ENCODE measurements at places on chromosomes 13 and 19.

GRCh38 chr19:10543059-10543419 is 665 bp upstream of the ATG4D start:
- no peak for DNase-seq

GRCh38 chr13:79423801-79424642 is 18.0 kb upstream of the RBM26 start:
- no peak for DNase-seq

GRCh38 chr13:32262165-32262564 is 53.0 kb downstream of the ZAR1L start:
- DNase-seq, result no peak

DNA sequence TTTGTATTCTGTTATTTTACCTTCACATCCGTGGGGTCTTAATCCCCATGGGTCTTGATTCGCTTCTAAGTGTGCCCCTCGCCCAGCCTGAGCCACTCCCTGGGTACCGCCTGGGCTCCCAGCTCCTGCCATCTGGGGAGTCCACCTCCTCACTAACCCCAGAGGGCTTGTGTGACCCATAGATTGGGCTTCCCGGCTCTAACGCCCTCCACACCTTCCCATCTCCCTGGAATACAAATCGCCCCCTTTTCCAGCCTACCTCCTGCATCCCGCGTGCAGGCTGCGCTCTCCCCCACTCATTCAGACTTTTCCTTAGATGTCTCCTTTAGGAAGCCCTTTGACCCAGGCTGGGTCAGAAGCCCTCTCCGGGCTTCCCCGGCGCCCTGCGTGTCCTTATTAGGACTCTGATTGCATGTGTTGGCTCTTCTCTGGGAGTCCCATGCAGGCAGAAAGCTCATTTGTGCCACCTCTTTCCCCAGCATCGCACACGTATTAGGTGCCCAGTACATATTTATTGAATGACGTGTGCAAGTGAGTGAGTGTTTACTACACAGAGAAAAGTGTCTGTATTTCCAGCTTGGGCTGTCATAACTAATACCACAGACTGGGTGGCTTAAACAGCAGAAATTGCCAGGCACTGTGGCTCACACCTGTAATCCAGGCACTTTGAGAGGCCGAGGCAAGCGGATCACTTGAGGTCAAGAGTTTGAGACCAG is 757 bp downstream of the CCDC124 start:
- no peak for DNase-seq

DNA sequence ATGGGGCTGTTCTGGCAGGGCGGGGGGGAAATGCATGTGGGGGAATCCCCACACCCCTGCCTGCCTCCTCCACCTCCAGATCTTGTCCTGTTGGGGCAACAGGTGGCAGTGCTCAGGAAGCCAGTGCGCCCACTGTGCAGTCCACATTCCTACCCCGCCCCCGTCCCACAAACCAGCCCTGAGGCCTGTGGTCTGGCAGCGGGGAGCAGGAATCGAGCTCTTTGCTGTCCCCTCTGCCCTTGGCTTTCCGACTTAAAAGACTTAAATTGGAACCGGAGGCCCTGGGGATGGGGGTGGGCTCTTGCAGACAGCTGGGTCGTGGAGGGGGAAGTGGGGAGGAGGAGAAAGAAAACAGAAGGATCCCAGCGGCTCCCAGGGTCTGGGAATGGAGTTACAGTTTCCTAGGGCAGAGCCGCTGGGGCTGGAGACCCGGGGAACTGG is 4.3 kb downstream of the NANOS3 start:
- DNase-seq, result no peak

DNA sequence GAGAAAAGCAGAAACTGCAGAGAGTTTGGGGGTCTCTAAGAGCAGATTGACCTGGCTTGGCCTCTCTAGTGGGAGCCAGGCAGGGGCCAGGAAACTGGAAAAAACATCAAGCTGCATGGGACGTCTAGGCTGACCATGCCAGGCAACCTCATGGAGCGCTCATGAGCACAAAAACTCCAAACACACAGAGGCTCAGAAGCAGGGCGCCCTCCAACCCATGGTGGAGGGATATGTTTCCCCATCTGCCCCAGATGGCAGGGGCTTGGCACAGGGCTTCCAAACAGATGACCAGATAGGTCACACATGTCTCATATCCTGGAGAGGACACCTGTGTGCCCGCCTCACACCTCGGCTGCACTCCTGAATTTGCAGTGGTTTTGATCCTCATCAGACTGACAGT is 879.0 kb downstream of the UQCRFS1 start:
- no peak for DNase-seq

GRCh38 chr19:8566855-8567254 is 10.4 kb downstream of the MYO1F start:
- DNase-seq, result no peak

DNA sequence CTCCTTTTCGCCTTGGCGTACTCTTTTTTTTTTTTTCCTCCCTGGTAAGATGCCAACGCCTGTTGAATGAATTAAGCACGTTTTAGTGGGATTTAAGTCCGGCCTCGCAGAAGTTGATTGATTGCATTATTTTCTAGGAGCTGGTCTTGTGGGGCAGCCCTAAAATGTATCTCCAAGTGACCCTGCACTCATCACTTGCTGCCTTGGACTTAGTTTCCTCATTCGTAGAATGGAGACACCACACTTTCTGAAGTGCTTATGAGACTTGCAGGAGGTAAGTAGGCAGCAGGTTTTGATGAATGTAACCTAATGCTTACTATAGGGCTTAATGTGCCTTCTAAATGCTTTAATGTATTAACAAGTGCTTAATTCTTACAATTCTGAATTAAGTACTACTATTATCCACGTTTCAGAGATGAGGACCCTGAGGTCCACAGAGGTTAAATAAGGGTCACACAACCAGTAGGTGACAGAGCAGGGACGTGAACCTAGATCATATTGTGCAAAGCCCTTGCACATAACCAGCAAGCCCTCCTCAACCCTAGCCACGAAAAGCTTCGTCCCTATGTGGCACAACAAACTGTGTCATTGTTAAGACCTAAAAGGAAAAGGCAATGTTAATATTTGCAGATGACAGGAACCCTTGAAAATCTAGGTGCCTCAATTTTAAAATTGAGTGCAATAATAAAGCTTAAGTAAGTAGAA is 514 bp upstream of the ARGLU1 start:
- no peak for DNase-seq

GRCh38 chr19:31946491-31946890 is 398.9 kb upstream of the ZNF507 start:
- no peak for DNase-seq

GRCh38 chr13:102718746-102719145 is 23.9 kb upstream of the METTL21C start:
- DNase-seq, result no peak

DNA sequence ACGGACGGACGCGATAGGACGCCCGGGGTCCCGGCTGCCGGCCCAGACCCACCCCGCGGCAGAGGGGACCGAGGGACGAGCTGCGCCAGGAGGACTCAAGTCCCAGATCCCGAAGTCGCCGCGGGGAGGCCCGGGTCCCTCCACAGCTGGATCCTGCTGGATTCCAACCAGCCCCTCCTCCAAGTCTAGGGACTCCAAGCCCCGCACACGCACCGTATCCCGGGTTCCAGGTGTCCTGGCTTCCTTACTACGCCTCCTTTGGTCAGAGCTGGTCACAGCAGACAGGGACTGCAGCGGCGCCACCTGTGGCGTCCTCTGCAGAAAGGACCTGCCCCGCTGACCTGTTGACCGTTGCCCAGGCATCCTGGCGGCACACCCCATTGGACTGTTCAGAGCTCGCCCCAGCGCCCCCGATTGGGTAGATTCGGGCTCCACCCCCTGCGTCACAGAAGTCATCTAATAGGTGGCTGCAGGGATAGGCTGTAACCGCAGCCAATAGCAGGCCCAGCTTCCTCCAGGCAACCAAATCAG is 29.0 kb upstream of the ZNF709 start:
- DNase-seq, result no peak

DNA sequence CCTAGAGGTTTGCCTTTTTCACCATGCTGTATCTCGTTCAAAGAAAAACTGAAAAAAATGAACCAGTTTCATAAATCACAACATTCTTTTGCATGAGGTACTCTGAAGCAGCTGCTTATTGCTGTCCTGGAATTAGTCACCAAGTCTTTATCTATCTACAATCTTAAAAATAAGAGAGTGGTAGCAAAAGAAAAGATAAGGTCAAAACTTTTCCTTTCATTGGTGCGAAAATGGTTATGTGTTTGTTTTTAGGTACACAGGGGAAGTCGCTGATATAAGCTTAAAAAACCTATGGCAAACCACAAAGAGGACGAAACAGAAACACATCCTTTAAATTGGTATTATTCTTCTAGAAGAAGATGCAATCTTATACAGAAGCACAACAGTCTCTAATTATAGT is 20.7 kb downstream of the OBI1 start:
- no peak for DNase-seq

- DNase-seq, result no peak
These were observed 3.8 kb downstream of the GRIK5 start for GRCh38 chr19:42066075-42066754.

GRCh38 chr13:51257187-51257586 is 35.0 kb downstream of the FAM124A start:
- DNase-seq, result no peak

GRCh38 chr13:52884429-52885010 is 36.1 kb upstream of the PCDH8 start:
- DNase-seq, result no peak

GRCh38 chr13:23680845-23681669 is 110.8 kb downstream of the TNFRSF19 start:
- no peak for DNase-seq

- DNase-seq, result no peak
These were observed 11.8 kb downstream of the SH3GL1 start for GRCh38 chr19:4388337-4389063.

GRCh38 chr13:73779881-73780280 is 354.3 kb downstream of the KLF12 start:
- no peak for DNase-seq

GRCh38 chr13:113951246-113951999 is 22.5 kb downstream of the C13orf46 start:
- no peak for DNase-seq

DNA sequence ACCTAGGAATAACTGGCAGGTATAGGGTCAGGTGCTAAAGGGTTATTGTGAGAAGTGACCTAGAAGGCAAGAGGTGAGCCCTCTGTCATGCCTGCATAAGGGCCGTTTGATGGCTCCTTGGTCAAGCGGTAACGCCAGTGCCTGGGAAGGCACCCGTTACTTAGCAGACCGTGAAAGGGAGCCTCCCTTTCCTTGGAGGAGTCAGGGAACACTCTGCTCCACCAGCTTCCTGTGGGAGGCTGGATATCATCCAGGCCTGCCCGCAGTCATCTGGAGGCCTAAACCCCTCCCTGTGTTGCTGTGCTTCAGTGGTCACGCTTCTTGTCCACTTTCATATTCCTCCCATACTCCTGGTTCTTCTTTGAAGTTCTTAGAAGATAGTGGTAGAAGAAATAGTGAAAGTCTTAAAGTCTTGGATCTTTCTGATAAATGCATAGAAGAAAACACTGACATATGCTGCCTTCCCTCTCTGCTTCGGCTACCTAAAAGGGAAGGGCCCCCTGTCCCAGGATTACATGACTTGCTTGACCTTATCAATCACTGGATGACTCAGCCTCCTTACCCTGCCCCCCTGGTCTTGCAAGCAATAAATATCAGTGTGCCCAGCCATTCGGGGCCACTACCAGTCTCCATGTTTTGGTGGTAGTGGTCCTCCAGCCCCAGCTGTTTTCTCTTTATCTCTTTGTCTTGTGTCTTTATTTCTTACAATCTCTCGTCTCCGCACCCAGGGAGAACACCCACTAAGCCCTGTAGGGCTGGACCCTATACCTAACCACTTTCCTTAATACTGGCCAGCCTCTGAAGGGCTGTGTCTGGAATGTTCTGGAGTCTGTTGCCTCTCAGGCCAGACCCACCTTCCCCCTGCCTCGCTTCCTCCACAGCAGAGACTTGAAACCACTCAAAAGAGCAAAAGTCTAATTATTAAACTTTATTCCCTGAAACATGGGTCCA is 16.1 kb upstream of the ABCC4 start:
- DNase-seq, result no peak

DNA sequence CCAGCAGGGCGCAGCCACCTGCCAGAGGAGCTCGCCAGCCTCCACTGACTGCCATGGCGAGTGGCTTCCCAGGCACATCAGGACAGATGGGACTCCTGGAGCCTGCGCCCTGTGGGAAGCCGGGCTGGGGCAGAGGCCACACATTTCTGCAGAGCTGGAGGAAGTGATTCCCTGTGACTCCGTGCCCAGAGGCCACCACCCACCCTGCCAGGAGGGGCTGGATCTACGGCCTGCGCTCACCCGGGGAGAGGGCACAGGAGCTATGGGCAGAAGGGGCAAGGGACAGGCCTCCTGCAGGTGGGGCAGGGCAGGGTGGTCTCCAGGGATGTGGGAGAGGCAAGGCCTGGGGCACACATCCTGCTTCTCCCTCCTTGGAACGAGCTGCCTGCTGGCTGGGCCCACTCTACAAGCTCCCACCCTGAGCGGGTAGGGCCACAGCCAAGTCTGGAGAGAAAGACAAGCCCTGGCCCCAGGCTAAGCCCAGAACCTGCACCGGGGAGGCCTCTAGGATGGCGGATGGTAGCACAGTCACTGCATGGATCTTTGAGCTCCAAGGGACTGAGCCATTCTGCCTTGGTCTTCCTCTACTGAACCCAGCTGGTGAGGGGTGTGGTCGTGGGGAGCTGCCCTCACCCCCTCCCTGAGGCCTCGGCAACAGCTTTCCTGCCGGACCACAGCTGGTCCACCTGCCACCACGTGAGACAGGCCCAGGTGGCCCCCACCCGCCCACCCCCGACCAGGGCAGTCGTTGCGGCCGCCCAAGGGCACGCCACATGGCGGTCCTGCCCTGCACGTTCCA is 40.6 kb downstream of the CEBPG start:
- no peak for DNase-seq

DNA sequence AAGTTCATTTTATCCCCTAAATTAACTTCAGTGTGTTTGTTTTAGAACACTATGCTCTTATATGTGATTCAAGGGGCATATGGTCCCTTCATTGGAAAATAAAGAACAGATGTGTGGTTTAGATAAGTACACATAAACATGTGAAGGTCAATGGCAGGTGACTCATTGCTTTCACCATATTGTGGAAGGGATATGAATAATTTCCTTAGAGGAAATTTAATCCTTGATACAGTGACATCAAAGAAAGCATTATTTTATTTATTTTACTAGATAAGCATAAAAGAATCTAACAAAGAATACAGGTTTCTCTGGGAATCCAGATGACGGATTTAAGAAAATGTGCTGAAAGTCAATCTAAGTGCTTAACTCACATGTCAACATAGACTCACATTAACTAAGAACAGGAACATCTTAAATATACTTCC is 373.5 kb downstream of the KCTD12 start:
- DNase-seq, result no peak

GRCh38 chr19:6066661-6067646 is 43.3 kb downstream of the RFX2 start:
- DNase-seq, result no peak

DNA sequence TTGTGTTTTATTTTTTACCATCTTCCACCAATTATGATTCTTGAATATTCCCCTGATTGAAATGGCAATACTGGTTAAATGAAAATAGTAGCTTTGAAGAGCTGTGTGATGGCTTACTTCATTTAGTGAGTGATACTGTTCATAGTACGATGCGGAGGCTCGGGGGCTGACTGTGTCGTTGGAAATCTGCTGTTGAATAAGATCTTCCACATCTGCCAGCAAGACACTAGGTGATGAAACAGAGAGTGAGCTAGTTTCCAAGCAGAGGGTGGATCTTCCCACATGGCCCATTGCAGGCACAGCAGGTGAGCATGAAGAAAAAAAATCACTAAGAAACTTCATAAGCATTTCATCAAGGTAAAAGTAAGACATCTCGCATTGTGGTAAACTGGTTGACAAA is 22.5 kb downstream of the CPB2 start:
- no peak for DNase-seq

All from stimulated activated CD8-positive, alpha-beta memory T cell treated with anti-CD3 and anti-CD28 coated beads, Interleukin-2, amount 100 ng/mL, for 1 hour (primary cell).